ENCODE measurements at places on chromosomes 4 and X.

- no peak for DNase-seq
Measured at GRCh38 chr4:6746721-6747293, 30.8 kb downstream of the BLOC1S4 start.

DNA sequence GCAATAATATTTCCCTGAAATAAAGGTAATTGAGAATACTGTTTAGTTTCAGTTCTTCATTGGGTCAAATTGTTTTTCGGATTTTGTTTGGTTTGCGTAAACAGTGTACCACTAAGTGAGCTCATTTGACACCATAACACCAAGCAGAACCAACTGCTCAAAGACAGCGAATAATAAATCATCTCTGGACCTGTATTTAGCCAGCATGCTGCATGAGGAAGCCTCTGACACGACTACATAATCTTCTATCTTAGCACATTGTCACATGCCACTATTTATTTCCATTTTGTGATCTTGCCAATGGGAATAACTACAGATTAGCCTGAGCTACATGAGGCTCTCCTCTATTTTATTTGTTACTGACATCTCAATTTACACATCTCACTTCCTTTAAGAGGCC lies 12.1 kb upstream of the PRKG2 start:
- no peak for DNase-seq

- DNase-seq, result no peak
Measured at GRCh38 chr4:24730256-24731001, 64.9 kb upstream of the SOD3 start.

GRCh38 chrX:109187473-109188168 lies 294.3 kb downstream of the GUCY2F start:
- DNase-seq, result no peak

DNA sequence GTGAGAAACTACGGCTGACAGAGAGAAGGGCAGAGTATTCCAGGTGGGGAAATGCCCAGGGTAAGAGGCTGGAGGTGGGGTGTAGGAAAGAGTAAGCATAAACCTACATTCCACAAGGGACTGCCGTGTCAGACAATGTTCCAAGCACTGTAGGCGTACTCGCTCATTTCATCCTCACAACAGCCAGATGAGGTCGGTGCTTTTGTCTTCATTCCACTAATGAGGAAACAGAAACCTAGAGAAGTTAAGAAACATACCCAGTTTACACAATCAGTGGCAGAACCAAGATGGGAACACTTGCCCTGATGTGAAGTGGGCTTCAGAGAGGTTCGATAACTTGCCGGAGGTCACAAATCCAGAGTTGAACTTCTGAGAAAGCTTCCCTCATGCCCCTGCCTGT lies 4.6 kb downstream of the SASH3 start:
- DNase-seq, result no peak

- no peak for DNase-seq
Measured at GRCh38 chr4:169024762-169025161, 14.7 kb upstream of the CBR4 start.

DNA sequence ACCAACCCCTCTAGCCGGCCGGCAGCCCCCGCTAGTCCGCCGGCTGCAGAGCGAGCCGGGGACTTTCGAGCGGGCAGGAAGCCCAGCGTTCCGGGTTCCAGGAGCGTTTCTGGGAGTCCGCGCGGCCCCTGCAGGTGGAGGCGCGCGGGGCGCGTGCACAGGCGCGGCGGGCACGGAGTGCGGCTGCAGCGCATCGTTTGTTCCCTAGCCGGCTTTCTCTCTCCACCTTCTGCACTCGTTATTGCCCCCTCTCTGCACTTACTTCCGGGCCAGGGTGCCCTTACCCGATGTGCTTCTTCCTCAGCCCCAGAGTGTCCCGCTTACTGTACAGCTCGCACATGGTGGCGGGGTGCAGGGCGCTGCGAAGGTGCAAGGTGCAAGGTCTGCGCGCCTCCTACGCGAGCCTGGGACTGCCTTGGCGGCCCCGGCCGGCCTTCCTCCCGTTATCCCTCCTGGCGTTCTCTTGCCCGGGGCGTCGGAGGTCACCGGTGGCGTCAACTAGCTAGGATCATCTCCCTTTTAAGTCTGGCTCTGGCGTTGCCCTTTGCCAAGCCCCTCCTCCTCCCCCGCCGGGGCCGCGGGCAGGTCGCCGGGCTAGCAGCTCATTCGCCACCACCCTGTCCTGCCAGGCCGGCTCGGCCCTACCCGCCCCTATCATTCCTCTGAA lies at the start of gene ETNPPL:
Gene ETNPPL, minus strand, starts transcription at position 495 of the 667 bp plus-strand sequence. Its CDS starts 155 bp downstream, at position 340.
- DNase-seq, result peak; percentile 6

DNA sequence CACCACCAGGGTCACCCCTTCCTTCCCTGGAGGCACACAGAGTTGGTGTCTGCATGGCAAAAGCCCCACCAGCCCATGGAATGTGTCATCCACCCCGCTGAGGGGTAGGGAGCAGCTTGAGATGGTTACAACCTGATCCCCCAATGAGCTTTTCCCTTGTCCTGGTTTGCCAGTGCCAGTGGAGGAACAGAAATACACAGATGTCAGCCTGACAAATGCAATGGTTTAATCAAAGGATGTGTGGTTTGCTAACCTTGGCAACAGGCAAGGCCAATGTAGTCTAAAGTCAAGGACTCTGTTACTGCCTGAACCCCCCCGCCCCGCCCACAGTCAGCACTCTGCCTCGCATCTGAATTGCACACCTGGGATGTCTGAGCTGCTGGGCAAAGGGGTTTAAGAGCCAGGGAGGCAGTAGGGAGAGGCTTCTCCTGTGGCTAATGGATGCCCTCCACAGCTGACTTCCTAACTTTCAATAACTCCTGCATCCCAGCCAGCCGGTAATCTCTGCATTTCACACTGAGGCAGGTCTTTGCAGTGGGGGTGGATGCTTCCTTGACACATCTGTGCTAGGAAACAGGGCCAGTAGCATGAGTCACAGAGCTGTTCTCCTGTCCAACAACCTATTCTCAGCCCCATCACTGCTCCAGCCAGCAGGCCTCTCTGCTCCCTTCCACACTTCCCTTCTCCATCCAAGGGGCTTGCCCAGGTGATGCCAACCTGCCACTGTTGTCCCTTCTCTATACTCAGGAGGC lies 137.5 kb downstream of the AMMECR1 start:
- DNase-seq, result no peak

- no peak for DNase-seq
Measured at GRCh38 chr4:39873823-39874222, 103.9 kb downstream of the PDS5A start.

DNA sequence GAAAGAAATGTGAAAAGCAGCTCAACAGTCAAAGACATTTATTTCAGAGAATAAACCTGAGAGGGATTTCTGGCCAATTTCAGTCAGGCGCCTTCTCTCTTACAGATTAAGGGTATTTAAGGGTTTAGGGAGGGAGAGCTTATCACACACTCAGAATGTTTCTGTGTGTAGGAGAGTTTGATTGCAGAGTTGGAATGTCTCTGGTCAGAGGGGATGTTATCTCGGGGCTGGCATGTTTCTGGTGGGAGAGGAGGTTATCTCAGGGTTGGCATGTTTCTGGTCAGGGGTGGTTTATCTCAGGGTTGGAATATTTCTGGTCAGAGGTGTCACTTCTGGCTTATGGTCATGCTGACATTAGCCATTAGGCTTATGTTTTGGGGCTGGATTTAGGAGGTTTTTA lies 1920.5 kb upstream of the PCDH7 start:
- no peak for DNase-seq

- DNase-seq, result no peak
Measured at GRCh38 chr4:87087015-87087414, 133.4 kb downstream of the KLHL8 start.

DNA sequence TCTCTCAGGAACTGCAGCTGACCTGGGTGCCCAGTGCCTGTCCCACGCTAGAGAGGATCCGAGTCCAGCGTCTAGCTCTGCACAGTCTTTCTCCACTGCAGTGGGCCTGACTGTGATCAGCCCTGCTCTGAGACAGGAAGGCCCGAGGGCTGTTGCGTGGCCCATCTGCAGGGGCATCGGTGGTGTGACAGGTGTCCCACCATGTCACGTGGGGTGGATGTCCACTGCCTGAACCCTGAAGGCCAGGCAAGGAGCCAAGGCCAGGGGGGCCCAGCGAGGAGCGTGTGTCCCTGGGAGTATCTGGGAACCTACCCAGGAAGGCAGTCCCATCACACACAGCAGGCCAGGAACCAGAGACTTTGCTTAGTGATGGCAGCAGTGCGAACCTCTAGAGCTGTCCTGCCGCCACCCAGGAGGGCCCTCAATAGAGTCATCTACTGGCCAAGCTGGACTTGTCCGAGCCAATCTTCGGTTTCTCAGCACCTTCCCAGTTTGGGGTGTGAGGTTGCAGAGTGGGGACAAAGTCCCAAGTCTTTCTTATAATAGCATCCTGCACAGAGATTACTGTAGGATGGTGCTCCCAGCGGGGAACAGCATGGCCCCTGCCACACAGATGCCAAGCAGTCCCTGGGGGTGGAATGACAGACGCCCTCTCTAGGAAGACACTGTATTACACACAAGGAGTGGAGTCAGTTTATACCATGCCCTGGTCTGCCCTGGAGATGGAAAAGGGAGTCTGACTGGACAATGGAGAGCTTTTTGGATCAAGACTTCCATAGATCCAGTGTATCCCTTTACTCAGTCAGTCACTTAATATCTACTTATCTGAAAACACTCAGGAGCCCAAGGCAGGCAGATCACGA lies 38.3 kb downstream of the DCTD start:
- no peak for DNase-seq

DNA sequence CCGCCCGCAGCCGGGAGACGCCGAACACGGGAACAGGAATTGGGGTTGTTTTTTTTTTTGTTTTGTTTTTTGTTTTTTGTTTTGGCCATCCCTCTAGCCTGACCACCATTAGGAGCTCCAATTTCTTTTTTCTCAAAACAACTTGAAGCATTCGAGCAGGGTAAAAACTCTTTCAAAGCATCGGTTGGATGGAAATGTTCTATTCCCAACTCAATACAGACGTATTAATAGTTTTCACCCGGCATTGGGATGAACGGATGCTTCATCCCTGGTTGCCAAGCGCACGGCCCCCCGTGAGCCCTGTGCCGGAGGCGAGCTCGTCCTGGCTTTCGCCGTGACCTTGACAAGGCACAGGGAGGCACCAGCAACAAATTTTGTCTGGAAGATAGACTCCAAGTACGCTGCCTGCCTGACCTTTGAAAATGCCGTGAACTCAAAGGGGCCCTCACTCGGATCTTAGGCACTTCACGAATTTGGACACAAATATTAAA lies 352 bp upstream of the MAP3K15 start:
- no peak for DNase-seq

DNA sequence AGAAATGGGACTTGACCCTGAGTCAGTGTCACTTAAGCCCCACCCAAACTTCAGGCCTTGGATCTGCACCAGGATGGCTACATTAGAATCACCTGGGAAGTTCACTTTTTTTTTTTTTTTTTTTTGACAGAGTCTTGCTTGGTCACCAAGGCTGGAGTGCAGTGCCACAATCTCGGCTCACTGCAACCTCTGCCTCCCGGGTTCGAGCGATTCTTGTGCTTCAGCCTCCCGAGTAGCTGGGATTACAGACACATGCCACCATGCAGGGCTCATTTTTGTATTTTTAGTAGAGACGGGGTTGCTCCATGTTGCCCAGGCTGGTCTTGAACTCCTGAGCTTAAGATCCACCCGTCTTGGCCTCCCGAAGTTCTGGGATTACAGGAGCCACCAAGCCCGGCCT lies 3.0 kb downstream of the NCBP2L start:
- DNase-seq, result no peak

- DNase-seq, result no peak
Measured at GRCh38 chrX:63270873-63271272, 80.3 kb downstream of the SPIN4 start.

DNA sequence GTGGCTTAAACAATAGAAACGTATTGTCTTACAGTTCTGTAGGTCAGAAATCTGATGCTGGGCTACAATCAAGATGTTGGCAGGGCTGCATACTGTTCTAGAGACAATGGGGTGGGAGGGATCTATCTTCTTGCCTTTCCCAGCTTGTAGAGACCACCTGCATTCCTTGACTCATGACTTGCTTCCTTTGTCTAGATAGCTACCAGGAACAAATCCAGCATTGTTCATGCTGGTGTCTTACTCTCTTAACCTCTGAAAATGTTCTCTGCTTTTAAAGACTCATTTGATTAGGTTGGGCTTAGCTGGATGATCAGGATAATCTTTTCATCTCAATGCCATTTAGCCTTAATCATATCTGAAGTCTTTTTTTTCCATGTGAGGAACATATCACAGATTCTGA lies 169.0 kb downstream of the ZNF330 start:
- DNase-seq, result no peak

- no peak for DNase-seq
Measured at GRCh38 chr4:5488413-5488812, 219.9 kb downstream of the EVC2 start.

GRCh38 chr4:111435986-111436744 lies 709.1 kb upstream of the FAM241A start:
- no peak for DNase-seq

- DNase-seq, result no peak
Measured at GRCh38 chrX:154490021-154490413, 412 bp downstream of the SLC10A3 start.

- no peak for DNase-seq
Measured at GRCh38 chr4:169314906-169315305, 44.1 kb upstream of the SH3RF1 start.

DNA sequence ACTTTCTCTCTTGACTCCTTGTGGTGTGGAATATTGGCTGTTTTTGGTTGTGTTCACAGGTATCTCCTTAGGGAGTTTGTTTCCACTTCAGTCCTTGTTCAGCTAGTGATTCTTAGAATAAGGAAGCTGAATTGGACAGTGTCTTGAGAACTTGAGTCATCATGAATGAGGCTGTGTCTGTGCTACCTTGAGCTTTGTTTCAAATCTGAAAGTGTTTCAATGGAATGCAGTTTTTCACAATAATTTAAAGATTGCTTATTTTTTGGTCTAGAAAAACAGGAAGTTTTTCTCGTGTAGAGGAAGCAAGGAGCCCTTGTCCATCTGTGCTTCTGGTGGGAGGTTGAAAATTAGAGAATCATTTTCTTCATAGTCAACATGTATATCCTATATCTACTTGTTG lies 76.5 kb downstream of the ZNF518B start:
- no peak for DNase-seq

DNA sequence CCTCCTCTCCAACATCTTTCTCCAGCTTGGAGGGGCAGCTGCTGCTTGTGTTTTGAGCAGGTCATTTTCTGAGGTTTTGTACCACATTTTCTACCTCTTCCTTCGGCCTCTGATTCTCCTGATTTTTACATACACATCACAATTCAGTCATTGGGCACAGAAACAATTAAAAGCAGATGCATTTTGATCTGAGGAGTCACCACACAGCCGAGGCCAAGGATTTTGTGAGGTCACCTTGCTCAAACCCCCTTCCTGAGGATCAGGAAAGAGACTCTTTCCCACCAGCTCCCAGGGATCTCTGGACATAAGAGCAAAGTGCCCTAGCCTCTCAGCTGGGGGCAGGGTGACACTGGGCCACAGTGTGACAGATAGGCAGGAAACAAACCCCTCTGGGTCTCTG lies 5.4 kb upstream of the FATE1 start:
- no peak for DNase-seq

DNA sequence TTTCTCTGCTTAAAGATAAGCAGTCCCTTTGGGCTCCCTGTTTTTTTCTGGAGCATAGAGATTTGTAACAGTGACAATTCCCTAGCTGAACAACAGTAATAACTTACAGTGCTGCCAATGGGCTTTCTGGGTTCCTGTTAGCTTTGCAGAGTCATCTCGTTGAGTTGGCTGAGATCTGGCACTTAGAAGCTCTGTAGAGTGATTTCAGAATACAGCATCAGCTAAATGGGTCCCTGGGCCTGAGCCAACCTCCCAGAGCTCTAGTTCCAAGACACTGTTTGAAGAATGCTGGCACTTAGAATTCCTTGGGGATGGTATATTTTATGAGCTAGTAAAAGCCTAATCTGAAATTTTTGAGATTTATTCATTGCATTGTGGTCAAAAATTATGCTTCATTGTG lies 43.5 kb upstream of the SERTM2 start:
- no peak for DNase-seq

GRCh38 chrX:22699581-22700091 lies 300.1 kb upstream of the DDX53 start:
- no peak for DNase-seq

Data from activated T-cell treated with anti-CD3 and anti-CD28 coated beads for 24 hours (primary cell).